Activated T-cell treated with anti-CD3 and anti-CD28 coated beads, Interleukin-2, amount 50 U/mL, for 24 hours (primary cell): ENCODE measurements at places on chromosomes 5 and 9.

GRCh38 chr5:42020788-42021530 lies 95.9 kb downstream of the FBXO4 start:
- DNase-seq: no peak

GRCh38 chr5:90911169-90911568 lies 352.6 kb downstream of the ADGRV1 start:
- DNase-seq: no peak

- DNase-seq: no peak
These were observed 88.7 kb upstream of the LRRTM2 start for GRCh38 chr5:138963763-138964371.

DNA sequence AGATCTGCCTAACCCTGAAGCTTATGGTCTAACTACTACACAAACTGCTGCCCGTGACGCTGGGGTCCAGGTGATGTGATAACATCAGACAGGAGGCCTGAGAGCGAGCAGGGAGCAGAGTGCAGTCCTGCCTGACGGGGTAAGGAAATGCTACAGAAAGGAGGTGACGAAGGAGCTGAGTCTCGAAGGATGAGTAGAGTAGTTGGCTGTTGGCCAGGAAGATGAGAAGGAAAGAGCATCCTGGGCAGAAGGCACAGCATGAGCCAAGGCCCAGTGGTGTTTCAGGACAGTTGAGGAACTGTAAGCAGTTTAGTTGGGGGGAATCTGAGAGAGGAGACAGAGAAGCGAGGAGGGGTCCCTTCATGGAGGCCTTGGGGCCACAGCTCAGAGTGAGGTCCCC lies 136.0 kb upstream of the TBC1D2 start:
- DNase-seq: no peak

DNA sequence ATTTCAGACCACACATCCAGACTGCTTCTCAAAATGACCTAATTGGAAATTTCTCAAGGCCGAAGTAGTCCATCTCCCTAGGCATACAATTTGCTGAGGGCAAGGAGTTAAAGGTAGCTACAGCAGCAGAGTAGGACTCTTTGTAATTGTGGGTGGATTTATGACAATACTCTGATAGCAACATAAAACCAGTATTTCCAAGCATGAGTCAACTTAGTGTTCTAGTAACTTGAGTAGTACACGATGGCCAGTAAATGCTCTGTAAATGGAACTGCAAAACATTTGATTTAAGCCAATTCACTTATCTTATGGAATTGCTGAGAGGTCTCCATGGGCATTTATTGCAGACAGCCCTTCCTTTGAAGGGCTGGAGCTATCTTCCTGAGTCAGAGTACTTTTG lies 352.2 kb downstream of the PLK2 start:
- DNase-seq: no peak

DNA sequence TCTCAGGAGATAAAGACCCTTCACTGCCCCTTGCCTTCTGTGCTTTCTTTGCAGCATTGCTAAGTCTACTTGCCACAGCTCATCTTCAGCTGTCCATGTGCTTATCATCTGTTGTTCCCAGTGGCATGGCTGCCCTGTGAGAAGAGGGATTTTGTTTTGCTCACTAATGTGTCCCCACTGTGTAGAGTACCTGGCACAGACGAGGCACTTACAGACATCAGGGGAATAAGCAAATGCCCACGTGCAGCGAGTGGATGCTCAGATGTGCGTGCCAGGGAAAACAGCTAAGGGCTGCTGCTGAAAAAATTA lies 31.0 kb downstream of the DAP start:
- DNase-seq: no peak

DNA sequence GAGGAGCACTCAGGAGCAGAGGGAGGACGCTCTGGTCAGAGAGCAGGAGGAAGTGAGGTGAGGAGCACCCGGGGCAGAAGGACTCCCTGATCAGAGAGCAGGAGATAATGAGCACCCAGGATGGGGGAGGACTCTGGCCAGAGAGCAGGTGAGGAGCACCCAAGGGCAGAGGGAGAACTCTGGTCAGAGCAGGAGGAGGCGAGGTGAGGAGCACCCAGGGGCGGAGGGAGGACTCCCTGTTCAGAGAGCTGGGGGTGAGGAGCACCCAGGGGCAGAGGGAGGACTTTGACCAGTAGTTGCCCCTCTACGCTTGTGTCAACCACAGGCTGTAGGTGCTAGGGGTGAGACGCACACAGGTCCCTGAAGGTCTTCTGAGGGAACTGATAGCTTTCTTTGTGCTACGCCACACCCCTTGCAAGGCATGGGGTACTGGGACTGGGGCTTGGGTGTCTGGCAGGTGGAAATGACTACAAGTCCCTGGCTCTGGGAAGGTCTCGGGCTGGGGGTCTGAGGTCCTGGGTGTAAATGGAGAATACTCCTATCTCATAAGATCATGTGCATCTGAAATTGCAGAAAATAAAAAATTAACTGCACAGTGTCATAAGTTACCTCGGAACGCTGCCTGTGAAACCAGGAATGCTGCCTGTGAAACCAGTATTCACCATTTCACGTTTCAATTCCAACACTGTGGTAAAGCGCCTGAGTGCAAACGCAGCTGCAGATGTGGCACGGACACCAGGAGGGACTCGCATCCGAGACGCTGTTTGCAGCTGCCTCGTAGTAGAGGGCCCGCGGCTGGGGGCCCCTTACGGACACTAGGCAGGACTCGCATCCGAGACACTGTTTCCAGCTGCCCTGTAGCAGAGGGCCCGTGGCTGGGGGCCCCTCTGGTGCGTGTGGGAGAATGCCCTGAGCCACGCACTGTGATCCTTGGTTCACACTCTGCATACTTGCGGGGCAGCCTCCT lies 27.0 kb upstream of the SLC6A3 start:
- DNase-seq: peak; percentile 17

- no peak for DNase-seq
These were observed 58.1 kb upstream of the ABCA1 start for GRCh38 chr9:104986096-104986495.

DNA sequence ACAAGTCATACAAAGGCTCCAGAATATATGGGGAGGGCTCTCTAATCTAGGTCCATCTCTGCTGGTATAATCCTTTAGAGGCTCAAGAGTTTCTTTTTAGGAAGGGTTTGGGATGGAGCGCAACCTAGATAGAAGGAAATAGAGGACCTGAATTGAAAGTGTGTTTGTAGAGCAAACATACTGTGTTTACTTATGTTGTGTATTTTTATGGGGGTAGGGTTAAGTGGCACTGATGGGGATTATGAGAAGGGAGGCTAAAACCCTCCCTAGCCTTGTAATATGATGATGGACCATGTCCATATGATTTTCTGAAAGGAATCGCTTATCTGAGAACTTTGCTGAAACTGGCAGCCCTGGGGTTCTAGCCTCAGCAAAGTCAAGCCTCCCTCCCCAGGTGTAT lies 4.4 kb upstream of the ELL2 start:
- no peak for DNase-seq

DNA sequence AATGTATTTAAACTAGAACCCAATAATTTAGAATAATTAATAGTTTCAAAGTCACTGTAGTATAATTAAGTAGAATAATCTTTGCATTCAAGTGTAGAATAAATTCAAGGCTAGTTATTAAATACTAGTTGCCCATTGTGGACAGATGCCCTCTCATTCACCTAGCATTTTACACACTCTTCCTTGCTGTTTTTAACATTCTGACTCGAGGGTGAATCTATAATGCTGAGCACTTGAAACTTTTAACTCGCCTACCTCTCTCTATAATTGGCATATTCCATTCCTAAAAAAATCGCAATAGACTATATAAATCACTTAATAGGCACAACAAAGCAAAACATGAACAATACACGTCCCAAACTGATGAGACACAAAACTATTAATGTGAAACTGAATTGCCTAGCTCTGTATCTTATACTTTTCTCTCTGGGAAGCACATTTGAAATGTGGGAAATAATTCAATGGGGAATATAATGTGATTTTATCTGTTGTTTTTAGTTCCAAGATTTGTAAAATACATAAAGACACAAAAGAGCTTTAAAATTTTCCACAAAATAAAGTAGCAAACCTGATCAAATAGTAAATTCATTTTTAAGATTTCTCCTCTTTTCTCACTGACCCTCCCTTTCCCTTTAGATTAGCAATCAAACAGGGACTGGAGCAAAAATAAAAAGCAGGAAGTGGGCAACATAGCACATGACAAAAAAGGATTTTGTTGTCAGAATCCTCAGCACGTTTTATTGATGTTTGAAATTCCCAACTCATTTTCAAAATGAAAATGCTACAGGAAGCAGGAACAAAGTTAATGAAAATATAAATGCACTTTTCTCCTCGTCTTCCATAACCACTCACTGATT lies 295.6 kb downstream of the PDE4D start:
- DNase-seq: no peak

DNA sequence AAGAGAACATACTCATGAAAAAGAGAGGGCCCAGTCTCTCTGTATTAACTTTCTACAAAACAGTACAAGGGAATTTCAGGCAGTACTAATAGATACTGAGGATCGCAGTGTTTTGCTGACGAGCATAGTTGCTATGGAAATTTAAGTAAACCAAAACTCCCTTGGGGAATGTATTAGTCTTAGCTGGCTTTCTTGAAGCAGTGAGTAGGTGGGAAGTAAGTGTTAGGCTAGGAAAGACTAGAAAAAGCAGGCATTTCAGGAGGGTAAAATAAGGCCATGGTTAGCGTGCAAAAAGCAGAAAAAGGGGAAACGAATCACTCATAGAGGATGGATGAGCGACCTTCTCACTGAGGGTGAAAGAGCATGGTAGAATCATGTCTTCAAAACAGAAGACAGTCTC lies 84.3 kb upstream of the ACTBL2 start:
- no peak for DNase-seq

DNA sequence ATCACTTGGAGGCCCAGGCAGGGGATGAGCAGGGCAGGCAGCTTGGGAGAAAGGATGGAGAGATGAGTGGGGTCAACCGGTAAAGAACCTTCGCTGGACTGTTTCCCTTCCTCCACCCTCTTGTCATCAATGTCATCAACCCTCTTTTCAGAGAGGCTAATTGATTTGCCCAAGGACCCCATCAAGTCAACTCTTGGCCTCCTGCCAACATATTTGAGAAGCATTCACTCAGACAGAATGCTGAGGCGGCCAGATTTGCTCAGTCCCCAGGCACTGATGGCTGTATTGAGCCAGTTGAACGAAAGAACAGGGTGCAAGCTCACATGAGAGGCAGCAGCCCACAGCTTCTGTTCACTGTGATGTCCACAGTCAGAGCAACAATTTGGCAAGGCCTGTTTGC lies 193.5 kb downstream of the RFK start:
- DNase-seq: no peak

DNA sequence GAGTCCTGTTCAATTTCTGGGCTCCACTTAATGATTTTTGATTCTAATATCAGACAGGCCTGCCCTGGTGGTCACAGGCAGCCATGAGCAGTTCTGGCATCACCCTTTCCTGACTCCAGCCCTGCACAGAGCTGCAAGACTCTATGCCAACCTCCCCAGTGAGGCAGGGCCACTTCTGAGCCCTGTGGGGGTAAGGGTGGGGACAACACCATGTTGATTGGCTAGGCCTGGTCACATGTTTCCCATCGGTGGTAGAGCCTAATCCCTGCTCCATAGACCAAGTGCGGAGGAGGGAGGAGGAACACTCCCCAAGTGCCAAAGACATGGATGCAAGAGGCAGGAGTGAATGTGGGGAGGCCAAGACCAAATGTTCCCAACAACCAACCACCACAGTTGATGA lies 134.6 kb downstream of the PHF2 start:
- no peak for DNase-seq

- no peak for DNase-seq
These were observed 20.5 kb downstream of the MAST4 start for GRCh38 chr5:66616520-66617225.

GRCh38 chr5:172117977-172118701 lies 69.9 kb downstream of the STK10 start:
- no peak for DNase-seq

DNA sequence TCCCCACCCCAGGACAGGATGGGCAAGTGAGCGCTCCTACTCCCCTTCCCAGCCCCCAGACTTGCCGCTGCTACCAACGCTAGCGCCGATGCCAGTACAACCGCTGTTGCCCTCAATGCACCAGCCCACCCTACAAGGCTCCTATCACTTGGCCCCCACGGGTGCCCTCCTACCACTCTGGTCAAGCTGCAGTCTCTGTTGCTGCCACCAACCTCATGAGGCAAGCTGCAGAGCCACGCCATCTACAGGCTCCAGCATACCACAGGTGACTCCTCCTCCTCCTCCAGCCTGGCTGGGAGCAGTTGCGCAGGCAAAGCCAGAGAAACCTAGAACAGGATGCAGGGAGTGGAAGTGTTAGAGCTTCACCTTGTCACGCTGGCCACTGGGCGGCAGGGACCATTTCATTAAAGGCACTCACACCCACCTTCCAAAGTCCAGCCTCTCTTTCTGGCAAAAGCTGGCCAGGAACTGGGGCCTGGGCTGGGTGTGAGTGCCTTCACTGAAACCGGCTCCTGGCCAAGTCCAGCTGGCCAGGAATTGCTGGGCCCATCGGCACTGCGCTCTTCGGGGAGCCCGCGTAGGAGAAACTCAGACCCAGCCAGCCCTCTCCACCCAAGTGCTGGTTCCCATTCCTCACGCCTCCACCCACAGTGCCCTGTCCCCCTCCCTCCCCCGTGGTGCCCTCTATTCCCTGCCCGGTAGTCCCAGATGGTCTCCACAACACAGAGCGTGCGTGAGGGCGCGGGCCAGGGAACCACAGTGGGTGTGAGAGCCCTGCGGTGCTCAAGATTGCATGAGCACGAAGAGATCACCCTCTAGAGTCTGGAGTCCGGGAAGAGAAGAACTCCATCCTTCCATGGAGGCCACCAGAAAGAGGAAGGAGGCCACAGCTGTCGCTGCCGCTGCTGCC lies 1.6 kb upstream of the PCAT7 start:
- no peak for DNase-seq

DNA sequence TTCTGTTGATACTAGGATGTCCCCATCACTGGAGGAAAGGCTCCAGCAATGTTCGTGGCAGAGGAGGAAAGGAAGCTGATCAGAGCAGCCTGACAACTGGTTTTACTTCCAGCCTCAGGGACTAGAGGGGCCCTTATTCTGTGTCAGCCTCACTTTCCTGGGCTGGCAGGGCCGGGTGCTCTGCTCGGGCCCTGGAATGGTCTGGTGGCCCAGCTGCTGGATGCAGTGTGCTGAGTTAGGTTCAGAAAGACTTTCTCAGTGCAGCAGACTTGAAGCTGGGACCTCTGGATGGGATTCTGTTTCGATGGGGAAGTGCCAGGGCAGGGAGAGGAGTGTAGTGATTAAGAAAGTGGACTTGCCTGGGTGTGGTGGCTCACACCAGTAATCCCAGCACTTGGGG lies 81.0 kb downstream of the MACROH2A1 start:
- DNase-seq: no peak

- no peak for DNase-seq
These were observed 35.9 kb downstream of the ADAMTS2 start for GRCh38 chr5:179309383-179309670.

DNA sequence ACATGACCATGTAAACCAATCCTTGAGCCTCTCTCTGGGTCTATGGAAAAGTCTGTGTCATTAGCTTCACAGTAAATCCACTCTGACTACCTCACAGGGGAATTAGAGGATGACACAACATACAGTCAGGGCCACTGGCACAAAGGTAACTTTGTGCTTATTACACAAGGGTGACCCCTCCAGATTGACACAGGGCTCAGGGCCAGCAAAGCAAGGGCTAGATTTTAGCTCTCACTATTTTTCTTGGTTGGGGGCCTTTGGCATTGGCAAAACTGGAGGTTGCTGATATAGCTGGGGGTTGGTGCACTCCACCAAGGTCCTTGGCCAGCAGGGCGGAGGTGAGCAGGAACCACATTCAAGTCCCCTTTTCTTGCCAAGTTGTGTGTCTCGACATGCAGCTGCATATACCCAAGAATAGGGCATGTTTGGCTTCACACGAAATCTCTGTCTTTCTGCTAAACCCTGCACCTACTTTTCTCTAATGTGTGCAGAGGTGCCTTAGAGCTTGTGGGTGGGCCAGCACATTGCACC lies 15.2 kb upstream of the OSMR start:
- no peak for DNase-seq
